RPMI8226 (cell line): ENCODE measurements at places on chromosomes 6 and 20.

DNA sequence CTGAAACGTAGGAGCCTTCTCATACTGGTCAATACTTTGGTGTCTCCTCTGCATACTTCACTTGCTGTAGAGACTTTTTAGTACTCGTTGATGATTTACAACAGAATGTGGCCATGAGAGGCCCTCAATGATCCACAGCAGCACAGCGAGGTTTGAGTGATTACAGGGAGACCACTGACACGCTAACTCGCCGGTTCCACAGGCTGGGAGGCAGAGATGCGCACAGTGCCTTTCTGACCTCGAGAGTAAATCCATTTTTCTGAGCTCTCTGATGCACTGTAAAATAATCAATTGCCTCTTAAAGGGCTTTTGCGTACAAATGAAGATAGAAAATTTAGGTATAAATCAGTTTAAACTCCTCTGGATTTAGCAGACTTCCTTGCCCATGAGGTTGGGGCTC, 56.2 kb upstream of the TBC1D7 start:
- no peak for DNase-seq

DNA sequence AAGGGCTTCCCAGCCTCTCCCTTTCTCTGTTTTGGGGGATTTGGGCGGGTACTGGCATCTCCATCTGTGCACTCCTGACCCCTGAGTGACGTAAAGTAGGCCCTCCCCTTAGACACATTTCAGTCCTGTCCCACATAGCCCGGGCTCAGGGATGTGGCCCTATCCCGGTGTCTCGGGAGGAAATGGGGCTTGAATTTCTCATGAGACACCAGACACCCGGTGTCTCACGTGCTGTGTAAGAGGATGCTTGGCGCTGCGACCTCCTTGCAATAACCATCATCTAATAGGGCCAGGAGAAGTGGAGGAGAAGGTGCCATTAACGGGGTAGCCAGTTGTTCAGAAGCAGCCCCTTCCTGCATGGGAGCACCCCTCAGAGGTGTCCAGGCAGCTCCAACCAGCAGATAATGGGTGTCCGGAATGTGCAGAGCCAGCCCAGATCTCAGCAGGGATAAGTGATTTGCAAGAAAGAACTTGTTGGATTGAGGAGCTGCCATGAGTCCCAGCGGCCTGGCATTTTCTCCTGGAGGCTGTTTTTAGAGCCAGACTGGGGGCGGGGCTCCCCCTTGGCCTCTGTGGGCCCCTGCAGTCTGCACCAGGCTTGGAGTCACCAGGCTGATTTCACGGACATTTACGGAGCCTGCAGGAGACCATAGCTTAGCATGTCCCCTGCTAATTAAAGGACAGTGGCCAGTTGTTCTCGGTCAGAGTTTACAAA, 372.0 kb downstream of the PREX1 start:
- DNase-seq, result no peak

GRCh38 chr6:71608646-71609045, 277.7 kb upstream of the RIMS1 start:
- DNase-seq, result no peak

DNA sequence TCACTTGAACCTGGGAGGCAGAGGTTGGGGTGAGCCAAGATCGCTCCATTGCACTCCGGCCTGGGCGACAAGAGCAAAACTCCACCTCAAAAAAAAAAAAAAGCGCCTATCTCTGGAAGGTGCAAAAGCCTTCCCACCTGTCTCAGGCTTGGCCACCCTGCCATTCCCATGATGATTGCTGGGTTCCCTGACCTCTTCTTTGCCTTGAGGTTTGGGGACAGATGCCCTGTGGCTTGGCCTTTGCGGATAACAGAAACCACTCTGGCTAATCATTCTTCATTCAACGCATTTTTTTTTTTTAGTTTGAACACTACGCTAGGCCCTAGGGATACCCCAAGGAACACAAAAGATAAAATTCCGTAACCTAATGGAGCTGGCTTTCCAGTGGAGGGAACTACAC, 6.8 kb upstream of the HMGA1 start:
- DNase-seq, result no peak

- no peak for DNase-seq
These were observed 84.1 kb downstream of the ATG5 start for GRCh38 chr6:106241498-106241897.

- no peak for DNase-seq
These were observed 85.6 kb downstream of the ANKRD60 start for GRCh38 chr20:58142843-58143185.

DNA sequence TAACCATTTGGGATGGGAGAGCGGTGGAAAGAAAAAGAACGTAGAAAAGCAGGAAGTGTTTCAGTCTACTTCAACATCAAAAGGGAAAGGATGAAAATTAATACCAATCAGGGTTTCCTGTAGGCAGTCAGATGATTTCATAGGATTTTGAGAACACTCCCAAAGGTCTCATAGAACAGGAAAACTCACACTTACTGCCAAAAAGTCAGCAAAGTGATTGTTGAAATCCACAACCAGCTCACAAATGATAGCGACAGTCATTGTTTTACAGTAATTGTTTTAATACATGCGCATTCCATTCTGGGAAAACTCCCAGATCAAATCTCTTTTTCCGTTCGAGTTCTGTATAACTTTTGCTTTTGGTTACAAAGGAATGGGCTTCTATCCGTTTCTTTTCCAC, 5.3 kb upstream of the CNKSR3 start:
- no peak for DNase-seq

DNA sequence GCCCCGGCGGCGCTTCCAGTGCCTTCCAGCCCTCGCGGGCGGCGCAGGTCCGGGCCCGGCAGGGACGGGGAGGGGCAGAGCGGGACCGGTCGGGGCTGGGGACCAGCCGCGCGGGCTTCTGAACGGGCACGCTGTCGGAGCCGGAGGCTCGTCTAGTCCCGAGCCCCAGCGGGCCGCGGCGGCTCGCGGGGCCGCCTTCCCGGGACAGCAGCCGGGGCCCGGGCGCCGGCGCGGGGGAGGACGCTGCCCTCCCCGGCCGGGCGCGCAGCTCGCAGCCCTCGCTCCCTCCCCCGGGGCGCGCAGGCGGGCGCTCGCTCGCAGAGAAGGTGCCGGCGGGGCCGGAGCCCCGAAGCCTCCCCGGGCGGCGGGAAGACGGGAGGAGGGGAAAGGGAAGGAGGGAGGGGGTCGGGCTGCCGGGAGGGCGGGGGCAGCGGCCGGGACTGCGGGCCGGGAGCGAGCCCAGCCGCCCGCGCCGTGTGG, 696 bp upstream of the SIRPA start:
- peak; percentile 73 for DNase-seq
